Stimulated activated CD8-positive, alpha-beta memory T cell treated with anti-CD3 and anti-CD28 coated beads, Interleukin-4, amount 100 ng/mL, for 4 hours (primary cell): ENCODE measurements at places on chromosomes 5 and 9.
A peak's percentile ranks its signal among the peaks of the same experiment; 100 is the strongest.

DNA sequence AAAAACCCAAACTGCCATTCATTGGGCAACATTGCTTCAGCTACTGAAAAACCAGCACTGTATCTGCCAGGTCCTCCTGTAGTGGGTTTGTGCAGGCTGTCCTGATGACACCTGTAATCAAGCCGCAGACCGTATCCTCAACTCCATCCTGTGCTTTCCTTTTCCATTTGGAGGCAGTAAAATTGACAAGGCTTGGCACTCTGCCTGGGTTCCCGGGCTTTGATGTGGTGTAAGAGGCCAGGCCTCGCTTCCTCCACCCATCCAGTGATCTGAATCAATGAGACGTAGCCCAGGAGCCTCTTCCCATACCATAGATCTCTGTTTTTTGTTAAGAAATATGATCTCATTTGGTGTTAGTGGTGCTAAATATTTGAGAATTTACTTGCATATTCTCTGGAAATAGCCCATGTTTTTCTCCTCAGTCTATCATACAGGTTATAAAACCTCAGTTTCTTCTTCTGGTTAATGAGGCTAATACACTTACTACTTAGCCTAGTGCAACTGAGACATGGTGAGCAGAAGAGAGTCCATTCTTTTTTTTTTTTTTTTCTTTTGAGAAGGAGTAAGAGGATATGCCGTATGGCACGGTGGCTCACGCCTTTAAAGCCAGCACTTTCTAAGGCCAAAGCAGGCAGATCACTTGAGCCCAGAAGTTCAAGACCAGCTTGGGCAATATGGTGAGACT lies 34.8 kb downstream of the LSM11 start:
- no peak for DNase-seq

DNA sequence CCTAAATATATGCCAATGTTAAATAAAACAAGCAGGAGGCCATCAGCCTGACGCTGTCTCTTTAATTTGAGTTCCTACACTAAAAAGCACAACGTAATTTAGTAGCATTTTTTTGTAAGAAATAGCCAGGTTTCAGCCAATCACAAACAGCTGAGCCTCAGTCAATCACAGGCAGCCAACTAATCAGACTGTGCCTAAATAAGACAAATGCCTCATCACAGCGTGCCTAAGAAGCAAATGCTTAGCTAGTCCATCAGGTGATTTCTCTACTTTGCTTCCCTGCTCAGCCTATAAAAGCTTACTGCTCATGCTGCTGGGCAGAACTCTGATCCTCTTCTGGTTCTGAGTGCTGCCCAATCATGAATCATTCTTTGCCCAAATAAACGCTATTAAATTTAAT lies 38.3 kb upstream of the RORB start:
- DNase-seq = no peak

GRCh38 chr5:116663081-116663480 lies 88.5 kb upstream of the SEMA6A start:
- DNase-seq = no peak

DNA sequence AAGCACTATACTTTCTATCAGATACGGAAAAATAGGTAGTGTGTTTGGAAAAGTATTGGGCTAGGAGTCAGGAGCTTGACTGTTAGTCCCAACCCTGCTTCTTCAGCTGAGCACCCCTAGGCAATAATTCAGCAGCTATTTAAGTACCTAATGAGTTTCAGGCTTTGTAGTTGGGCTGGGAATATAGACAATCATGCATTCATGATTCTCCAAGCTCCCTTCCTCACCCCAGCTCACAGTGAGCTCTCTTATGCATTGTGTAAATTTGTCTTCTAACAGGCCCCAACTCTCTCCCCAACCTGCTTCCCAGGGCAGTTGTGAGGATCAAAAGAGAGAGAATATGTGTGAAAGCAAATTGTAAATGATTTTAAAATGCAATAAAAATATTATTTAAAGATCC lies 201.2 kb downstream of the MSX2 start:
- DNase-seq = no peak

DNA sequence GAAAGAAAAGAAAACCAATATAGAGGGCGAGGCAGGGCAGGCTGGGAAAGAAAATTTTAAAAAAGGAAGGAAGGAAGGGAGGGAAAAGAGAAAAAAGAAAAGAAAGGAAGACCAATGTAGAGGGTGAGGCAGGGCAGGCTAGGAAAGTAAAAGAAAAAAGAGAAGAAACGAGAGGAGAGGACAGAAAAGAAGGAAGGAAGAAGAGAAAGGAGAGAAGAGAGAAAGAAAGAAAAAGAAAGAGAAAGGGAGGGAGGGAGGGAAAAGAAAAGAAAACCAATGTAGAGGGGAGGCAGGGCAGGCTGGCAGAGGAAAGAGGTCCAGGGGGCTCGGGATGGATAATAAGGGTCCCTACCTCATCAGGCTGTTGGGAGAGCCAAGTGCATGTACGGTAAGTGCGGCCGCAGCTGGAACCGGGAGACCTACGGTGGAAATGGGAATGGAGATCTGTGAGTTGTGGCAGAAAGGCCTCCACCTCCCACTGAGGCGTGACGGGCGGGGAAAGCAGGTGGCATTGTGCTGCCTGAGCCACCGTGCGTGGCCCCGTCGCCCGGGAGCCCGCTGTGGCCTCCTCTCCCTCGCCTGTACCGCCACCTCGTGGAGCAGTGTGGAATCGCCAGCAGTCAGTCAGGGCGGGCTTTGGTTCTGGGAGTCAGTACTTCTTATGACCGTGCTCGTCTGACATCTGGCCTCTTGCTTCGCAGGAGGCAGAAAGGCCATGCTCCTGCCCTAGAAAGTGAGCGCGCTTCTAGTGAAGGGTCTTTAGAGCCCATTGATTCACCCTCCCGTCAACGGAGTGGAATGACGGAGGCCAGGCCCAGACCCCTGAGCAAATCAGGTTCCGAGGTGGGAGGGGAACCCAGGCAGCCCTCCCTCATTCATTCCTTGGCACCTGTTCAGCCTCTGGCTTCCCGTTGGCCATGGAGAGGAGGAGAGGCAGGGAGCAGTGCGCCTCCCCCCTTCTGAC lies 10.4 kb upstream of the NHP2 start:
- DNase-seq = peak; percentile 95

DNA sequence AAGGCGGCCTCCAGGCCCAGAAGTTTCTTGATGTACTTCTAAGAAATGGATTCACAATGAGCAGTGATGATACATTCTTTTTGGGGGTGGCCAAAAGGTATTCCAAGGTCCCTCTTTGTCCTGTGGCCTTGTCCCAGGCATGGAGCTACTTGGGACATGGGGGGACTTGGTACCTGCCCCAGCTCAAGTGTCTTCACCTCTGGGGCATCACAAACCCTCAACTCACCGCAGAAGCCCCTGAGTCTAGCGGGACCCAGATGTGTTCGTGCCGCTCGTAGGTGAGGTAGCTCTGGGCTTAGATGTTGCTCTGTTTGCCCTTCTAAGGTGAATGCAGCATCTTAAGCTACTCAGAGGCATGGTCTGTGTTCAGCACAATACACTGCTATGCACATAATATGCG lies 338.0 kb upstream of the IRX4 start:
- no peak for DNase-seq

- no peak for DNase-seq
These were observed 51.5 kb downstream of the SHOC1 start for GRCh38 chr9:111743275-111743674.

- DNase-seq = no peak
These were observed 183.9 kb upstream of the OTULINL start for GRCh38 chr5:14397717-14398116.

- no peak for DNase-seq
These were observed 2.2 kb upstream of the ADGRD2 start for GRCh38 chr9:124448019-124448418.

DNA sequence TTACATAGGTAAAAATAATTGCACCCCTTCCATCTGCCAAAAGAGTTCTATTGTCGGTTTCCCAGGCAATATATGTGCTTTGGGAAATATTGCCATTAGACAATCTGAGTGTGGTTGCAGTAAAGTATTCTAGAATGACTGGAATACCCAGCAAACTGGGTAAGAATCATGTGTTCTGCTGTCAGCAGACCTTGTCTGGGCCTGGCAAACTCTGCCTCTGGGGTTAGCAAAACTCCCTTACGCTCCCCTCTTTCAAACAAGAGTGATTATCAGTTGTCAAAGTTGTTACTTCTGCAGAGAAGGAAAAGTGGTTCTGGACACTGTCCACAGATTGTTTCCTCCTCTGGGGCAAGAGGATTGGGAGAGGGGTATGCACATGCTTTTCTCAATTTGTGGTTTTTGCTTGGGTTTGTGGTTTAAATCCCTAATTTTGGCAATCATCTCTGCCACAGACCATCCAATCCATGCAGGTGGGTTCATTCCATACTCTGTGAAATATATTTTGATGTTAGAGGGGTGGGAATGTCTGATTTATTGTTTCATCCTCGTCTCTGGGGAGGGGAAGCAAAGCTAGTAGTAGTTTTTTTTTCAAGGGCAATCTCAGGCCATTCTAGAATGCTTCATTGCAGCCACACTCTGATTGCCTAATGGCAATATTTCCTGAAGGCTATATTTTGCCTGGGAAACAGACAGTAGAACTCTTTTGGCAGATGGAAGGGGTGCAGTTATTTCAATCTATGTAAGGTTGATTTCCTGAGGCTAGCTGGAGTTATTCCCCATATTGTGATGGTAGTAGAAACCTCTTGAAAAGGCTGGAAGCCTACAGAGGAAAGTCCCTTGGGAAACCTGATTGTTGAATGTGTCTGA lies 24.0 kb upstream of the TNFSF15 start:
- no peak for DNase-seq
